ENCODE measurements at places on chromosomes 3 and 15.

GRCh38 chr3:171379281-171379680 lies 80.9 kb downstream of the TNIK start:
- no peak for DNase-seq

DNA sequence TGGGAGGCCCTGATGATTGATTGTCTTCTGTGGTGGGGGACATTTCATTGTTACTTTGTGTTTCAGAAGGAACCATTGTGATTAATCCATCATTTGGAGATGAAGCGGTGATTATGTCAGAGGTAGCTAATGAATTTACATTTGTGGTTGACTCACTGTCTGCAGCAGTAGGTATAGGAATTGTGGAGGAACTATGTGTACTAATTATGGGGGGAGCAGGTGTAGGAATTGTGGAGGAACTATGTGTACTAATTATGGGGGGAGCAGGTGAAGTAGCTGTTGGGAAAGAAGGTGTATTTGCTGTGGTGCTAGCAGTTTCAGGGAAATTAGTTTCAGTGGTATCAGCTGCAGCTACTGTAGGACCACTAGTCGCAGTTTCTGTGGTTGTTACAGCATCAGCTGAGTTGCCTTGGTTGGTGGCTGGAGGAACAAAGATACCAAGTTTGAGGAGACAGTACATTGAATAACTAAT lies 6.9 kb downstream of the MUC13 start:
- DNase-seq = no peak

DNA sequence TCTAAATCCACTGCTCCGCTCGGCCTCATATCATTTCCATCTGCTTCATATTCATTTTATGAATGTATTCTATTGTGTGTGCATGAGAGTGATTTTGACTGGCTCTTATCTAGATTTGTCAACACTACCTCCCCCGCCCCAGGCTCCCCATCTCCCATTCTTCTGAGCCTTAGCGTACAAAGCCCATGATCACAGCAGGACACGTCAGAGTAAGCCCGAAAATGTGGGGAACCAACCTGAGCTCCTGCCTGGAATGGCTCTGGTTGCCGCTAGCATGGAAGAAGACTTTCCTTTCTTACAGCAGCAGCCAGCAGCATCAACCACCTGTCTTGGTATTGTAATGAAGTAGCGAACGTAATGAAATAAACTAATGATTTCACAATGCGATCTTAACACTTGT lies 61.4 kb downstream of the GABRB3 start:
- no peak for DNase-seq

GRCh38 chr3:11522398-11522715 lies 121.4 kb downstream of the VGLL4 start:
- no peak for DNase-seq

- no peak for DNase-seq
Observed at GRCh38 chr15:66404532-66404931, 17.8 kb downstream of the MAP2K1 start.

GRCh38 chr3:77746892-77747291 lies 707.0 kb downstream of the ROBO2 start:
- no peak for DNase-seq

DNA sequence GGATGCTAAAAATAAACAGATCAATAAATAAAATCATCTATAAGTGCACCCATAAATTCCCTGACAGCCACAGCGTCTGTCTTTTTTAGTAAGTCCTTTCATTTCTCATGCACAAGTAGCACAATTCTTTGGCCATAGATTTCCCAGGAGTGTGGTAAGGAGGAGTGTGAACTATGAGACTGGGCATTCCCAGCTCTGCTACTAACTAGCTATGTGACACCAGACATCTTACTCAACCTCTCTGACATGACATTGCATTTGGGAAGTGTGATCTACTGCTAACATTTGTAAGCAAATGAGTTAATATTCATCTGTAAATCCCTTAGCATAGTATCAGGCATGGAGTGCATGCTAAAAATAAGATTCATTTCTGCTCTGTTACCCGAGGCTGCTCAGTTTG lies 301.7 kb downstream of the NTRK3 start:
- DNase-seq = no peak

- no peak for DNase-seq
Observed at GRCh38 chr15:33508703-33509102, 197.9 kb downstream of the RYR3 start.

Data from stimulated activated naive B cell treated with anti-CD40 and anti-IgM and Interleukin-4, amounts not matched to agents 10 μg/mL and 1 μg/mL and 100 μg/mL, for 72 hours (primary cell).